Stimulated activated CD4-positive, alpha-beta T cell treated with anti-CD3 and anti-CD28 coated beads, Interleukin-1b, Interleukin-23, amount 100 ng/mL, for 1 hour (primary cell): ENCODE measurements at places on chromosomes 7 and 10.

DNA sequence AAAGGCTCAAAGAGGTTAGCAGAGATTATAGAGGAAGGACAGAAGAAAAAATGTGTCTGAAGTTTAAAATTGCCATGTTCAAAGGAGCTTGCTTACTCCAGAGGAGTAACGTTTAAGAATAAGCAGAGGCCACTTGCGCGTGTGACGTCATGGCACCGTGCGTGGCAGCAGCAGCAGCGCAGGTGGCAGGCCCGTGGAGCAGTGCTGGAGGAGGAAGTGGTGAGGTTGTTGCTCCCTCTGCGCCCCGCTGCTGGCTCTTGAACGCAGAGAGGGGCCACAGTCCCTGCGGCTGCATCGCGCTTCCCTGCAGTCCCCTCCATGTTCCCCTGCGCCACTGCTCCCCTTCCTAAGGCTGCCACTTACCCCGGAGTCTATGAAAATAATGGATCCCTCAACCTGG is 37.5 kb downstream of the GDI2 start:
- peak; percentile 29 for DNase-seq

DNA sequence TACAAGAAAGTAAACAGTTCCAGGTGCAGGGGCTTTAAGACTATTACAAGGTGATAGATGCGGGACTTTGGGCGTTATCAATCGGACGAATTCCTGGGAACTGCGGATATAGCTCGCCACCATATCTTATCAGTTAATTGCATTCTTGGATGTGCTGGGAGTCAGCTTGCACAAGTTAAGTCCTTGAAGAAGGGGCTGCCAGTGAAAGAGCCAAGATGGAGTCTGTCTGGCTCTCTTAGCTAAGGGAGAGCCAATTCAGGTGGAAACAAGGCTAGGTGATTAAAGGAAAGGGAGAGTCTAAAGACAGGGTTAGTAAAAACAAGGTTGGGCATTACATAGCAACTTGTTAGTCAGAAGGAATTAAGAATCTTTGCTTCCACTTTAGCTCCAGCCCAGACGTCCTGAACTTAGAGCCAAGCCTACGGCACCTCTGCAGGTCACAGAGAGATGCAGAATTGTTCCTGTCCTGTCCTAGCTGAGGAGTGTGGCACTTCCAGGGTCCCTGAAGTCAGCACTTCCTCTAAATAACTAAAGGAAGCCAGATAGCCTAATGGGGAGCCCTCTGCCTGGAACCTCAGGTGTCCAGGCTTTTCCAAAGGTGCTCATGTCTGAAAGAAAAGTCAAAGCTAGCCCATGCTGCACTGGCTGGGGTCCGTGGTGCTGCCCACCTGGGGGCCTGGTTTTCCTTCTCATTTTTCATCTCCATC is 17.3 kb downstream of the ZC3HAV1 start:
- DNase-seq: no peak

DNA sequence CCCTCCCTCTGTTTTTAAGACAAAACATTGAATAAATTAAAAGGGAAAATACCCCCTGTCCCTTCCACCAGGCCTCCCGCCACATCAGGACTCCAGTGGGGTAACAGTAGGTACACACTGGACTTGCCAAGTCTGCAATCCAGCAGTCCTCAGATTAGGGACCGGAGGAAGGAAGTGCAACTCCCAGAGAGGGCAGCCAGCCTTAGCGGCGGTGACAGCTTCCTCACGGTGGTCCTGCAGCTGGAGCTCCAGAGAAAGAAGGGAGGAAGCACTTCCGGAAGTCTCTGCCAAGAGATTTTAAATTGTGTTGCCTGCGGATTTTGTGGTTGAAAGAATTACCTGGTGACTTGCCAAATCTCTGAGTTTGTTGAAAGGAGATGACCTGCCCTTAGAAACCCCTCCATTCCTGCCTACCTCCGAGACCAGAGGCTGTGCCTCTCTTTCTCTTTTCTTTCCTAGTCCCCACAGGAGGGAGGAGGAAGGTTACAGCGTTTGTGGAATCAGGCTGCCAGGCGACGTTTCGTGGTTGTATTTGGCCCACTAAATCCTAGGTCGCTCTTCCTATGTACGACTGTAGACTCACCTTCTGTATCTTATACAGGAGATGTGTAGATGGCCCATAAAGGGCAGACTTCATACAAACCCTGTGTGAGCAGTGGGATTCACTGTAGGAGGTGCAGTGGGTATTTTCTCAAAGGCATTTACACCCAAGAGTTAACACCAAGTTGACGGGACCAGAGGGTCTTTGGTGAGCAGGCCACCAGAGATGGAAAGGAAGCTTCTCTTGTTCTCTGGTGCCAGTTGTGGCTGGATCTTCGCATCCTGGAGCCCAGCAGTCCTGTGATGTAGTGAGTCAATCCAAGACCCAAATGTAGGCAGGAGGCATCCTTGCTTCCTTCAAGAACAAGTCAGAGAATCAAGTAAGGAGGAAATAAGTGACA is 77.9 kb downstream of the INSIG1 start:
- DNase-seq: no peak

DNA sequence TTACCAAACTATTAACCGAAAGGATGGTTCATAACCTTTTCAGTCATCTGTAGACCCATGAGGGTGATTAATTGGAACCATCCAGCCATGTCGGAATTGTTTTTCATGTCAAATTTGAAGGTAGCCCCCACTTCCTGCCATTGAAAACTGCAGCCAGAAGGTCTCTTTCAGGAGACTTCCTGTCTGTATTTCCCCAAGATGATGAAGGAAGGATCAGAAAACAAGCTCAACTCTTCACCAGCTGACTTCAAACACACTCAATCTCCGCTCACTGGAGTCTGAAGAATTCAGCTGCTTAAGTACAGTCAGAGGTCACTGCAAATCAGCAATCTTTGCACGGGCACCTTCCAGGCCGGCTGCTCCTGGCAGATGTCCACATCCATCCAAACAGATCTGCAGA is 291.7 kb upstream of the NPVF start:
- DNase-seq: no peak

DNA sequence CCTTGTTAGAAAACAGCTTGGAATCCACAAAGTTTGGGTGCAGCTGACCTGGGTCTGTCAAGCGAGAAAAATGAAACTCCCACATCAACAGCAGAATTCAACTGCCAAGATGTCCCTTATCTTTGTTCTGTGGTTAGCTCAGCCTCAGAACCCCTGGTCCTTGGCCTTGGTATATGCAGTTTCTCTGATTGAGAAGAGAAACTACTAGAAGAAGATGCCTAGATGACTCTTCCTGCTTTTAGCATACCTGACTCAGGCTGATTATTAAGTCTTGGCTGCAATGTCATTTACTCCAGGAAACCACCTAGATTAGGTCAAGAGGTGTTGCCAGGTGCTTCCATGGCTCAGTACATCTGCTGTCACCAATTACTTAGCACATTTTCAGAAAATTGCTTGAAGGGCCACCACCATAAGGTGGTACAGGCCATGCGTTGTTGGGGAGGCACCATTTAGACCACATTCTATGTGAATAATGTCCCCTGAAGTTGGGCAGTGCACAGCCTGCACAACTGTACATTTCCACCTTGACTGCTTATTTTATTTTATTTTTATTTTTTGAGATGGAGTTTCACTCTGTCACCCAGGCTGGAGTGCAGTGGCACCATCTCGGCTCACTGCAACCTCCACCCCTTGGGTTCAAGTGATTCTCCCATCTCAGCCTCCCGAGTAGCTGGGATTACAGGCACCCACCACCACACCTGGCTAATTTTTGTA is 59.4 kb upstream of the ZNF438 start:
- no peak for DNase-seq

- no peak for DNase-seq
Measured at GRCh38 chr7:44141221-44141850, at the start of gene MYL7. TSS of gene MYL7 (minus strand) at chr7:44141332. CDS start at chr7:44141305, 27 bp downstream.

DNA sequence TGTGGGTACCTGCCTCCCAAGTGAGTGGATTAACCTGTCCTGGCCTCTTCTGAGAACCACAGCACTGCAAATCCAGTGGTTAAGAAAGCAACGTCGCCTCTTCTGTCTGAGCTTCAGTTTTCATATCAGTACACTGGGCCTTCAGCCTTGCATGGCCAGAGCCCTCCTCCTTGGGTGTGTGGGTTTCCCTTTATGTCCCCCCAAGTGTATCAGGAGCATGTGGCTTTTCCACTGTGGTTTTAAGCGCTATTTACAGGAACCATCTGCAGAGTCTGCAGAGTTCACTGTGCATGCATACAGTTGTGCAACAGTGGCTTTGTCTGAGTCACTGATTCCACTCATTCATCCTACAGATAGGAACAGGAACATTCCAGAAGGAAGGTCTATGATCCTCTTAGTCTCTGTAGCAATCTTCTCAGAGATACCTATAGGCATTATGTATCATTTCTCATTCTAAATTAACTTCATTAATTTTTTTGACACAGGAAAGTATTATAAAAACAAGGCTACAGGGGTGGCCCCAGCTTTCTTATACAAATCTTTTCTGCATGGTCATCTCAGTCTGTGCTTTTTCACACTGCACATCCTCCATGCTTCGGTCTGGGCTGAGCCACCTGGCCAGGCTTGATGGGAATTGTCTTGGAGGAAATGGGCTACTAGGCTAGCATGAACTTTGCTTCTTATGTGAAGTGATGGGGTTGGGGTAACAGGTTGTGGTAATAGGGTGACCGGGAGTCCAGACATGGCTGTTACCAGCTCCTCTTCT is 17.1 kb downstream of the MBL2 start:
- DNase-seq: no peak

DNA sequence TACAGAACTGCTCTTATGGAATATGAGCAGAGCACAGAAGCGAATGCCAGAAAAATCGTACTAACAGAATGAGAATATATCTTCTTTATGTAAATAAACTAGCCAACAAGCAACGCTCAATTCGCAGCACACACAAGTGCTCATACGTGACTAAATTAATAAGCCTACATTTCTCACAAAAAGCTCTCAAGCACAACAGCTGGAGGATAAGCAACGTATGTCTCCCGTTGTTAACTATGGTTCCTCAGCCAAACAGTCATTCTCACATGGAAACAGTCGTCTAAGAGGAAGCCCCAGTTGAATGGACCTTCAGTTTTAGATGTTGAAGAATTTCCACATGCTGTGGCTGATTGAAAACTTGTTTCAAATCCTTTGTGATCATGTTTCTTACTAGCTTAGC is 110.4 kb downstream of the PKD1L1 start:
- DNase-seq: no peak

- no peak for DNase-seq
Measured at GRCh38 chr10:32731527-32731926, 226.5 kb downstream of the ITGB1 start.

- DNase-seq: peak; percentile 44
Measured at GRCh38 chr7:139777948-139778841, at the start of gene HIPK2. TSS of gene HIPK2 (minus strand) at chr7:139777998. CDS start at chr7:139777623, 375 bp downstream.

DNA sequence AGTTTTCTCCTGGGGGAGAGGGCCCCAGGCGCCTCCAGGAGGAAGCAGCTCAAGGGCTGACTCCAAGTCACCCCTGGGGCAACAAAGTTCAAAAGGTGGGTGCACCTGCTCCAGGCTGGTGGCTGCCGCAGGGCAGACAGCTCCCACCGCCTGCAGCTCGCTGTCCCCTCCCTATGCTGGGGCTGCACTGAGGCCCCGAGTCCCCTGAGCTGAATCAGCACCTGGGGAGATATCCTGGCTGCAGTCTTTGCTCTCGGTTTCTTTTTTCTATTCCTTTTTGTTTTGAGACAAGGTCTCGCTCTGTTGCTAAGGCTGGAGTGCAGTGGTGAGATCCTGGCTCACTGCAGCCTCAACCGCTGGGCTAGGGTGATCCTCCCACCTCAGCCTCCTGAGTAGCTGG is 183.4 kb downstream of the DNAJB6 start:
- DNase-seq: no peak

DNA sequence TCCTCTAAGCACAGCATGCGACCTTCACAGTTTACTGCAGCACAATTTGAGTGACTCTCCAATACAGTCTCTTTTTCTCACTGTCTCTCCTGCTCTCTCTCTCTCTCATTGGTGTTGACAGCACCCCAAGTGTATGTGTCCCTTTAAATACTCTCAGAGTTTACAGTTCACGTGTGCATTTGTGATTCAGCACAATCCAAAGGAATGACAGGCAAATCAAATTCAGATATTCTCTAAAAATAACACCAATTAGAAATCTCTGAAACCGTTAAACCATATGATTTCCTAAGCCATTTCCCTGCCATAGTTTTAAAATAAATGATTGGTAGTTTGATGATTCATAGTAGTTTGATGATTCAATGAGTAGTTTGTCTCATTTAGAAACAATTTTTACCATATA is 104.0 kb upstream of the GAD2 start:
- no peak for DNase-seq

GRCh38 chr10:132228616-132229015 is 41.9 kb downstream of the DPYSL4 start:
- DNase-seq: no peak

DNA sequence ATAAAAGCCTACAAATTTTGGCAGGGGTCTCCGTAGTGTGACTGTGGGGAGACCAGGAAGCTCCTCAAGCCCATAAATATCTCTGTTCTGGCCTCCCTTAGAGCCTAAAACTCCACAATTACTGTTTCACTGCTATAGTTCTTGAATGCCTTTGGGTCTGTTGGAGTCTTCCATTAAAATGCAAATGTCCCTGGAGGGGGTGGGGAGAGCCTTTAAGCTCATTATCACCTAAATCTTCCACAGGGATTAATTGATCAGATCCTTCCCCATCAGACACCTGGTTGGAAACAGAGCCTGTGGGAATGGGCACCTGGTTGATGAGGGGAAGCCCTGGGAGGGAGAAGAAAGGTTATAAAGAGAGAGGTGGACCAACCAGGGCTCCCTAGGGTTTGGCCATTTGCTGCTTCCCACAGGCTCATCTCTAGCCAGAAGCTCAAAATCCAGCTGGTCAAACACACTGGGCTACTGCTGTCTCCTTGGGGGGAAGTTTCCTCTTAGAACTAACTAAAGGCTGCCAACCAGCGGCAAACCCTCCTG is 718.2 kb downstream of the LRMDA start:
- DNase-seq: no peak

GRCh38 chr7:158055726-158056510 is 531.7 kb downstream of the PTPRN2 start:
- DNase-seq: no peak

DNA sequence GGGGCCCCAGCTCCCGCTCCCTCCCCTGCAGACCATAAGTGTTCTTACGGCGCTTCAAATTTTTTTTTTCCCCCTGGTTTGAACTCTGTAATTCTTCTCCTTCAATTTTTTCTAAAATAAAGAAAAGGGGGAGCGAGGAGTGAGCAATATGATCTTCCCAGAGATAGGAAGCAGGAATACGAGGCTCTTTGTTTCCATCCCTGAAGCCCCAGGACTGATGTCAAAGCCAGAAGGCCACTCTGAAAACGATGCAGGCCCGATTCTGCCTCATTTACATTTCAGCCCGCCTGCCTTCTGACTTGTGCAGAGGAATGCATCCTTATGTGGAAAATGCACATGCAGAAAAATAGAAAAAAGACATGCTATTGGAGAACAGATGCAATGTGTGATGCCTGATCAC is 401.5 kb upstream of the MKI67 start:
- DNase-seq: no peak

- DNase-seq: no peak
Measured at GRCh38 chr7:27901028-27901760, 161.2 kb downstream of the TAX1BP1 start.

GRCh38 chr7:52436278-52436677 is 599.2 kb upstream of the POM121L12 start:
- DNase-seq: no peak

DNA sequence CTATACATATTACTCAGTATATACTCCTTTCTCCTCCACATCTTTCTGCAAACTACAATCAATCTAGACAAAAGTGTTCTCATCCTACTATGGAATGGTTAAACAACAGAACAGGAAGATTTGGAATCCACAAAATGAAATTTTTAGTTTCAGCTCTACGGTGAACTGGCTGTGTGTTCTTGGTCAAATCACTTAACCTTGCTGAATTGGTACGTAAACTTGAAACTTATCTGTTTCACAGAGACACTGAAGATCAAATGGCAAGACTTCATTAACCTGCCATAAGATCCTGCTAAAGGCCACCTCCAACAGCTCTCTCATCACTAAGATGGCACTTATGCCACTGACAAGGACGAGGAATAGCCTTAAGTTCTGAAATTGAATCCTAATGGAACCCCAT is 1.5 kb downstream of the NUDCD3 start:
- DNase-seq: no peak
